ENCODE measurements at places on chromosomes 4 and X. TPM values are rescaled to one million over a fixed set of nuclear protein-coding genes. Genes with fewer than 3 reads are reported as not detected.

TMEM271 gene
- not detected for total RNA-seq

CLDN34 gene
- total RNA-seq = not detected

TET2 gene
- 36.8 TPM for total RNA-seq

TMEM150C gene
- total RNA-seq = 22.5 TPM

HSD17B13 gene
- 2.4 TPM for total RNA-seq

TMPRSS11B gene
- not detected for total RNA-seq

RBM46 gene
- 1.1 TPM for total RNA-seq

SHROOM2 gene
- total RNA-seq = 5.7 TPM

NHS gene
- 14.3 TPM for total RNA-seq

SCML1 gene
- total RNA-seq = 14.1 TPM

MAGEB10 gene
- not detected for total RNA-seq

TBX22 gene
- not detected for total RNA-seq

HUWE1 gene
- total RNA-seq = 114 TPM

DNA sequence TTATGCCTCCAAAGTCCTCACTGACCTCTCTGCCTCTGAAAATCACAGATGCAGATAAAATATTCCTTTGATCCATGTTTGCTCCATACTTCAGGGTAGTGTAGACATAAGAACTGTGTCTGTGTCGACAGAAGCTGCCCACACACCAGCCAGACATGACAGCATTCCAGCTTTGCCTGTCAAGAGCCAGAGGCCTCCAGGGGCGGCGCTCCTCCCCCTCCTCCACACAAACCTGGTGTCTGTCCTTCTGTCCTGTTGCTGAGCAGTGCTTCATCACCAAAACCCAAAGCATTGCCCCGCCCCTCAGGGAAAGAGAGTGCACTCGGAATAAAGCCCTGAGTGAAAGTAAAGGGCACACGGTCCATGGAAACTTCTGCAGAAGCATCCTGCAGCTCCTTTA is 379.4 kb downstream of the FBXW7 start:
- no peak for DNase-seq

DNA sequence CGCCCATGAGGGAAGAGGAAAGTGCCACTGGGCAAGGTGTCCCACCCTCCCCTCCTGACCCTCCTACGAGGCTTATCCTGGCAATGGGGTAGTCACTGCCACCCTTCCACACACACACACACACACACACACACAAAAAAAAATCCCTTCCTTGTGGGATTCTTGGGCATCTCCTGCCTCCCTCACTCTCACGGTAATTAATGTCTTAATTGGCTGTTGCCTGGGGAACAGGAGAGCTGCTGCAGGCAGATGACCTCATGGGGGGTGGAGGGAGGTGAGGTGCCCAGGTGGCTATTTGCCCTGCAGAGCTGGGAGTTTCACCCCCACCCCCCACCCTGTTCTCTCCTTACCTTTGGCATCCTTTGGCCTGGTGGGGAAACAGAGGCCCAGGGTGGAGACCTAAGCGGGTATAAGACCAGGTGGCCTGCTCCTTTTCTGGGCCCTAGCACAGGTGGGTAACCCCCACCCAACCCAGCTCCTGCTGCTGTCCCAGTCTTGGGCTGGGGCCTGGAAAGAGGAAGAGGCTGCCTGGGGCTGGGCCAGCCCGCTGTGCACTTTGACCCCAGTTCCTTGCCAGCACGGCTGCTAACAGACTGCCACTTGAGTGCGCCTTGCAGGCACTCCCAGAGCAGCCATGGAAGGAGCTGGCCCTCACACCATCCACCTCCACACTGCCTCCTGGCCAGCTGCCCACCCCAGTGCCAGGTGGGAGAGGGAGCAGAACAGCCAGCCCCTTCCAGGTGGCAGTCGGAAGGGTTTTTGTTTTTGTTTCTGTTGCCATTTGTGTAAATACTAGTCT is 12.6 kb downstream of the EFNB1 start:
- DNase-seq = no peak

- no peak for DNase-seq
Measured at GRCh38 chrX:74248889-74249288, 55.1 kb upstream of the ZCCHC13 start.

DNA sequence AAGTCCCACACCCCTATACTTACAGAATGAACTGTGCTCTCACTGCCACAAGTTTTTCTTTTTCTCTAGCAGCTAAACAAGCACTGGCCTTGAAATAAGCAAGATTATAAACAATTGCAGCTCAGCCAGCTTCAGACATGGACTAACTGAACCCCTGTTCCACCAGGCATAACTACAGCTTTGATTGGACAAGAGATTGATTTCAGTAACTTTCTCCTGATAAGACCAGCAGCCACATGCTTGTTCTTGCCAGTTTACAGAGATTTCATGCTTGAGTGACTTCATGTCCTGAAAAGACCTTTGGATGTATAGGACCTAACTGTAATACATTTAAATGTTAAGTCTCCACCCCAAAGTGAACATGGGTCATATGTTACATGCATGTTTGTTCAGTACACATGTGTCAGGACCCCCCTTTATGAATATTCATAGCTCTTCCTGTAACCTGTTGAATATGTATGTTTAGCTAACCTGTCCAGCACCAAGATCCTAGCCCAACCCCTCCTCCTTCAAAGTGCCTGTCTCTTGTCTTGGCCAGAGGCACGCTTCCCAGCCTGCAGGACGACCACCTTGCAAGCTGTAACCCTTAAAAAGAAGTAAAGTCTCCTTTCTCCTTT is 27.9 kb downstream of the ZNF275 start:
- no peak for DNase-seq

GRCh38 chr4:115315182-115315581 is 201.8 kb upstream of the NDST4 start:
- DNase-seq = no peak

DNA sequence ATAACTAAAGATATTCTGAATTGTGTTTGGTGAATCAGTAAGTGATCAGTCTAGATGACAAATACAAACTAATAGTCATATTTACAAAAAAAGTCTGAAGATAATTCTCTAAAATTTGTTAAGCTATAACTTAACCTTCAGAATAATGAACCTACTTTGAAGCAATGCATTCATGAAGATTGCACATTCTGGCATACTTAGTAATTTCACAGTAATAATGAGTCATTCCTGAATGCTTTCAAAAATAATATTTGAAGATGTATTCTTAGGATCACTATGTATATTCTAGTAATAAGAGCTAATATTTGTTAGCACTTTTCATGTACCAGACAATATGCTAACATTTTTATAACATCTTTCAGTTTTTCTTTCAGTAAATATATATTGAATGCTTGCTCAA is 756.7 kb upstream of the SLIT2 start:
- no peak for DNase-seq

DNA sequence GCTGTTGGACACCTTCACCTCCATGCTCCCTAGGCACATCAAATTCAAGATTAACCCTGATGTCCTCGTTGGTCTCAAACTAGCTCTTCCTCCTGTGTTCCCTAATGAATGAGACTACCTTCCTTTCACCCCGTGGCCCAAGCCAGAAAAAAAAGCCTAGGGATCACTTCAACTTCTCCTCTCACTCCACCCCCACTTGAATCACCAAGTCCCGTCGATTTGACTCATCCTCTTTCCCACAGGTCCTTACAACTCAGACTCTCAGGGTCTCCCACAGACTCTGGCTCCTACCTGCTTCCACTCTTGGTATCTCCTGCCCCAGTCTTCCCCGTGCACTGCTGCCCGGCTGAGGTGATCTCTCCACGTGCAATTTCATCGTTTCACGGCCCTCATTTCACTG is 8.5 kb downstream of the SLC25A43 start:
- no peak for DNase-seq

DNA sequence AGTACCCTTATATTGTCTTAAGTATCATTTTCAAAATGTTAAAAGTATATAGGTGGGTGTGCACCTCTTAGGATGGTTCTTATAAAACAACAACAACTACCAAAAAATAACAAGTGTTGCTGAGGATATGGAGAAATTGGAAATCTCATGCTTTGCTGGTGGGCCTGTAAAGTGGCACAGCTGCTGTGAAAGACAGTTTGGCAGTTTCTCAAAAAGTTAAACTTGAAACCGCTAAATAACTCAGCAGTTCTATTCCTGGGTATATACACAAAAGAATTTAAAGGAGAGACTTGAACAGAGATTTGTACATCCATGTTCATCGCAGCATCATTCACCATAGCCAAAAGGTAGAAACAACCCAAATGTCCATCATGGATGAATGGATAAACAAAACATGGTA is 65.5 kb downstream of the HAND2 start:
- no peak for DNase-seq

DNA sequence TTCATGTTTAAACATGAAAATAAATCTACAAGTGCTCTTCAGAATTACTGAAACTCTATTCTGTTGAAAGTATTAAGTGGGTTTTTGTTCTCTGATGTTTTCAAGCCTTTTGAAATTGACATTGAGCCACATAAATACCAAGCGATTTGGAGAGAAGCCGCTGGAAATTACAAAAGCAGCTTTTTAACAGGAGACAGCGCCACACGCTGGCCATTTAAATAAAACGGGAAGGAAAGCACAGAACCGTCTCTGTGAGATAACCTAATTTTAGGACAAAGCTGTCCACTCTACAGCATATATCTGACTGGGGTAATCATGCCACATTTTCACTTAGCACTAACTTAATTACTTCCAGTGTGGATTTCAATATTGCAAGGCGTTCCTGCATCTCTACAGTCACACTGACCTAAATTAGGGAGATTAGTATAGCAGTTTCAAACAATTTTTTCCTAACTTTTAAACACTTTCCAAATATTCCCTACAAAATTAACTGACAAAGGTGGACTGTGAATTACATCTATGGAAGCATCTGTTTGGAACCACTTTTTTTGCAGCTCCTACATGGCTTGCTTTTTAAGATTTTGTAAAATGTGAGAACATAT is 6.8 kb upstream of the ANOS1 start:
- no peak for DNase-seq

- DNase-seq = no peak
Measured at GRCh38 chr4:42628740-42629139, 28.2 kb downstream of the ATP8A1 start.

- DNase-seq = no peak
Measured at GRCh38 chr4:26116057-26116456, 202.0 kb downstream of the SMIM20 start.

- DNase-seq = no peak
Measured at GRCh38 chr4:78033861-78034260, 23.3 kb upstream of the FRAS1 start.

DNA sequence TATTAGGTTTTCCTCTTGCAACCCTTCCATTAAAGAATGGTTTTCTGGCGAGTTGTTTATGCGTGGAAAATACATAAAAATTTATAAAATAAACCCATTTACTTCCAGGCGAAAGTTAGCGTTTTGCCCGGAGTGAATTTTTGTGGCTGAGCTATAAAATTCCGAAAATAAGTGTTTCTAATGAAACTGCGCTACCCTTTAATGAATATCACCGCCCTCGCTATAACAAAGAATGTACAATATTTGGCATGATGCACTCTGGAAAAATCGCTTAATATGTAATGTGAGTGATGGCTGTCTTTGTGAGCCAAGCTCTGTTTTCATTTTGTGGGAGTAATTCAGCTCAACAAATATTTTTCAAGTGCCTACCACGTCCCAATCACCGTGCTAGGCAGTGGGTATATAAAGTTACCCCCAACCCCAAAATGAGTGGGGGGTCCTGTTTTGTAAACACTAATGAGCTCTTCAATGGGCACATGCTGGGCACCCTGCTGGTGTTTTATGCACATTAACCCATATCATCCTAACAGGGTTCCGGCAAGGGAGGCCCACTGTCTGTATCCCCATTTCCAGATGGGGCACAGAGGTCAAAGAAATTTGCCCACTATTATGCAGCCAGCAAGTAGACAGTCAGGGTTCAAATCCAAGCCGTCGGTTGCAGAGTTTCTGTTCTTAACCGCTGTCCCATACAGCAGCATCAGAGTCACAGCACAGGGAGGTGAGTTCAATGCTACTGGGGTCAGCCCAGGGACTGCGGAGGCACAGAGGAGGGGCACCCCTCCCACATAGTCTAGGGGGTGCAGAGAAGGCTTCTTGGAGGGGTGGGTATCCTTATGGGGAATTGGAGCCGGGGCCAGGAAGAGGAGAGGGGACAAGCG is 65.7 kb upstream of the STX18 start:
- DNase-seq = no peak

- DNase-seq = no peak
Measured at GRCh38 chrX:44935640-44936039, 62.7 kb downstream of the KDM6A start.

DNA sequence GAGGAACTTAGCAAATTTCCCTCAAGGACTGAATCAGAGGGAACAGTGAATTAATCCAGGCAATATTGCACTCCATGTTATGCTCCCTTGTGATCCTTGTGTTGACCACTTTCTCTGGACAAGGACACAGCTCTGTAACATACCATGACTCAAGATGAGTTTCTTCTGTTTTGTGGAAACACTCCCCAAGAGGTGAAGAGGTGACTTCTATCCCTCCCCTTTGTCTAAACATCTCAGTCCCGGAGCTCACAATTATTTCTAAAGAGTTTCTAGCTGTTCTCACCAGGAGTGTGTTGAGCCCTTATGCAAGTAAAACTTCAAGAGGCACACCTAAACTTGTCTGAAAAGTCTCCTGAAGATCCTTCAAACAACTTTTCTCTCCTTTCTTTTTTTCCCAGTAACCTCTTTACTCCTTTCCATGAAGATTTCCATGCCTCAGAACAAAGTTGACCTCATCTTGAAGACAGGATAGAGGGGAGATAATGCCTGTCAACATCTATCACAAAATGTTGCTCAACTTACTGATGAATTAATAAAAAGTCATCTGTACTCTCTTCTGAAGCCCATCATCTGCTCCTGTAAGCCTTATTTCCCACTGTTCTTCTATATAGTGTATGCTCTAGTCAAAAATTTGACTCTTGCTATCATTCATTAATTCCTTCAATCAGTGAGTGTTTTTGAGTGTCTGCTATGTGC is 429.1 kb downstream of the SPRY1 start:
- no peak for DNase-seq

DNA sequence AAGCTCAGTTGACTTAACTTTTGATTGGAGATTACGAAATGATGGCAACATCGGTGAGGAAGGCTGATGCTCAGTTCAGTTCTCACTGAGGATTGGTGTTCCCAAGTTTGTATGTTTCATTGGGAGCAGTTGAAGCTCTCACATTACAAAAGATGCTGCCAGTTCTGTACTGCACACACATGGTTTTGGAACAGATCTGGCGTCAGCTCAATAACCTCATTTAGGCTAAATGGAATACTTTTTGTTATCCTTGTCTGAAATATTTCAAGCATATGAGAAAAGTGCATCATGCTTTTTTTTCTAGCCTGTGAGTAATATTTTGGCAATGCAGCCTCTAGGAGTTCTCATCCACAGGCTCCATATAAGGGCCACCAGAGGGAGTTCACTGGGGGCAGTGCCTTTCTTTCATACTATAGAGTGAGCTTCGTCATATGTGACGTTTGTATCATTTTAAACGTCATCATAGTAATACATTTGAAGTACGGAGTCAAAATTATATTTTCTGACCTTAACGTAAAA is 4.1 kb downstream of the ENPEP start:
- DNase-seq = peak; percentile 62

GRCh38 chr4:105765690-105766407 is 57.3 kb downstream of the GSTCD start:
- DNase-seq = no peak

DNA sequence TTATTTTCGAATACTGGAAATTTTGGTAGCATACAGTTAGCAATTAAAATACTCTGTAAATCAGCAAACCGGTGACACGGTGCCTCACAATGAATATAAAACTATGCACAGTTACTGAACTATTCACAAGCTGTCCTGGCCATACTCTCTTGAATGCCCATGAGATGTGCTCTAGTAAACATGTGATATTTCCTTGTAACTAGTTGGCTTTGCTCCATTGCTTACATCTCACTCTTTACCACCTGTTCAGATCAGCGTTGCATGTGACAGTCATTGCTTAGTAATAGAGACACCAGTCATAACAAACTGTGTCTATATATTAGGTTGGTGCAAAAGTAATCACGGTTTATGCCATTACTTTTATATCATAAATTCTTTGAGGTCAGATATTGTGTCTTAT is 897.9 kb upstream of the FTHL17 start:
- no peak for DNase-seq

Data from uterus (tissue), 4 donors.